ENCODE measurements at places on chromosomes 11 and 22.

DNA sequence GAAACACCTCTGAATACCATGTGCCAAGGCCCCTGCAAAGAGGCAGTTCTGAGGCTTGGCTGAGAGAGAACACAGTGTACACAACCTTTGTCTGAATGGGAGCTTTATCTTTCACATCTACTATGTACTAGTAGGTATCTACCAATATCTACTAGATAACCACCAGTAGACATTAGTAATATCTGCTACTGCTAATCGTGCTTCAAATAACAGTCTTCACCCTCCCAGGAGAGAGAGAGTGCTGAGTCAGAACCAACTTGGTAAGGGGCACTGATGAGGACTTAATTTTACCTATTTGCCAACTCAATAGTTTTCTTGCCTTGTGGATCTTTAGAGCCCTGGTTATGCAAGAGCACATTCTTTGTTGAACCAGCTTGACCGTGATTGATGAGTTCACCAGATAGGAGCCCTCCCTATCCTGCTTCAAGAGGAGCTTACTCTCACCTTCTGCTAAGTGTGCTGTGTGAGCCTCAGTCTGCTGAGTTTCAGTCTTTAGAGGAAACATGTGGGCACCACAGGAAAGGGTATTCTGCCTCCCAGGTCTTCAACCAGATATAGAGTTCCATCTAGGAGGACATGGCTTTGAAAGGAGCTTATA lies 967.5 kb downstream of the NTM start:
- no peak for DNase-seq

DNA sequence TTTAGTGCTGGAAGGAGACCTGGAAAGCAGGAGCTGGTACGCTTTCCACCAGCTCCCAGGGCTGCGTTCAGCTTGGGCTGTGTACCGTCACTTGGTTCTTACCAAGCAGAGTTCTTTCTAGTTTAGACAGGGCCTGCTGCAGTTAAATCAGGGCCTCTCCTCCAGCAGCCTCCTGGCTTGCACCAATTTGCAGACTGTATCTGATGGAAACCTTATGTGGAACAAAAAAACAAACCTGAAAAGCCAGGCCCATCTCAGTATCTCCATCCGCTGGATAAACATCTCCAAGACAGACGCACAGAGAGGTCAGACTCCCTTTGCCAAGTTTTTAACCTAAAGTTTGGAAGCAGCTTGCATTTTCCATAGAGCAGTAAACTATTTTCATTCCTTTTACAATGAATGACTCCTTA lies 288.6 kb upstream of the SORL1-AS1 start:
- no peak for DNase-seq

DNA sequence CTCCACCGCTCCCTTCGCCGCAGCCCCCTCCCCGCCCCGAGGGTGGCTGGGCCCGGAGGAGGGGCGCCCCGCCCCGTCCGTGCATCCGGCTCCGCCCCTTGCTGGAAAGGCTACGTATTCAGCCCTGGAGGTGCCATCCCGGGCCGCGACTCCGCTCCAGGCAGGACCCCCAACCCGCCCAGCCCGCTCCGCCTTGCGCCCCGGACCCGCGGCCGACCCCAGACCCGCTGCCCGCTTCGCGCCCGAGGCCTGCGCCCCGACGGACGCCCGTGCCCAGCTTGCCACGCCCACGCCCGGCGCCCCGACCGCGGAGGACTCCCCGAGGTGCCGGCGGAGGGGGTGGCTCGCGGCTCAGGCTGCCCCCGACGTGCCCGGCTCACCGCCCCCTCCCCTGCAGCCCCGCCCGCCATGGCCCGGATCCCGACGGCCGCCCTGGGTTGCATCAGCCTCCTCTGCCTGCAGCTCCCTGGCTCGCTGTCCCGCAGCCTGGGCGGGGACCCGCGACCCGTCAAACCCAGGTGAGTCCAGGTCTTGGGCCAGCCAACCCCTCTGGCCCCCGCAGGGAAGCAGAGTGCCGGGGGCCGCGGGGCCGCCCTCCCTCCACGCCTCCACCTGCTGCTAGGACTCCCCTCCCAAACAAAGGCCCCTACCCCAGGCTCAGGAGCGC lies at the start of gene ADM2:
Gene ADM2 (plus strand): TSS at position 104 of the 667 bp plus-strand sequence. CDS start 305 bp downstream, at position 409.
- no peak for DNase-seq

- no peak for DNase-seq
Observed at GRCh38 chr11:69916806-69917387, 97.7 kb upstream of the FGF3 start.

- DNase-seq, result no peak
Observed at GRCh38 chr22:40240686-40241085, 63.0 kb downstream of the TNRC6B start.

DNA sequence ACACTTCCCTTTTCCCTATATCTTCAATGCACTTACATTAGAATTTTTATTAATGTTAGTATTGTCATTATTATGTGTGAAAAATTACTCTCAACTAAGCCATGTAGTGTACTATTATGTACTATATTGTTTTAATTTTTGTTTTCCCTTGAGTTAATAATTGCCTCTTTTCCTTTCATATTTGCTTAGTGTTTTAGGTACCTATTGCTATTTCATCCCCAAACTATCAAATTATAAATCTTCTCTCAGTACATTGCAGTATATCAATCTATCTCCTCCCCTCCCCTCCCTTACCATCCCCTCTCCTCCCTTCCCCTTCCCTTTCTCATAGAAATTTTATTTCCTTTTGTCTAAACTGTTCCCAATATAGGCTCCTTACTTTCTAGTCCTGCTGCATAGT lies 12.8 kb upstream of the TENM4 start:
- DNase-seq, result no peak

GRCh38 chr11:26937386-26937785 lies 56.5 kb upstream of the FIBIN start:
- DNase-seq, result no peak

DNA sequence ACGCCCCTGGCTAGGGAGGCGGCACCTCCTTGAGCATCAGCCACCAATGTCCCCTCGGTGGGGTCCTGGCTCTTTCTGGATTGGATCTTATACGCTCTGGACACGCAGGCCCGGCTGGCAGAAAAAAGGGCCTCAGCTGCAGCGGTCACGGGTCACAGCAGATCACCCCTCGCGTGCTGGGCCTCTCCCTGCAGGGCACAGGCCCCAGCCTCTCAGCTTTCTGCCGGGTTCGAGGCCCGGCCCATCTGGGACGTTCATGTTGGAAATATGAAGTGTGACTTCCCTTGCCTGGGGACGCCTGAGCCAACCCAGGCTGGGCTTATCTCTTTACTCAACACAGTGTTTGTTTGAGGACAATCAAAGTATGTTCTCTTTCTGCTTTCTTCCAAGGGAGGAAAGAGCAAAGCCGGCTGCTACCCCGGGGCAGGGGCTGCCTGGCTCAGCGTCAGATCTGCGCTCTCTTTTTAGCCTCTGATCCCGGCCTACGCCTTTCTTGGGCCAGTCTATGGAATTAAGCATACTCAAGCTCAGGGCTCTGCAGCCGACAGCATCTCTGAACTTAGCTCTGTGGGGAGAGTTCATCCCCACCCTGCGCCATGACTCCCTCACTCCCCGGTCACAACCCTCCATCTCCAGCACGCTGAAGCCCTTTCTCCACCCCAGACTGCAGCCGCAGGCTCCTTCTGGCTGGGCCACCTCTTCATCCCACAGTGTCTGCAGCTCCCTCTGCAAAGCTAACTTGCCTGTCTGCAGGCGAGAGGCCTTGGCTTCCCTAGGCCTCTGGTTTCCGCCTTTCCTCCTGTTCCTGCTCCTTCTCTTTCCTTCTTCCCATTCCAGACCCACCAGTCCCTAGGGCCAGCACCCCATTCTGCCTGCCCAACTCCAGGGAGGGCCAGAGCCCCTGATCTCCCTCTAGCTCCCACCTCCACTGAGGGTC lies 38.8 kb downstream of the ADAMTS15 start:
- DNase-seq, result peak; percentile 4

DNA sequence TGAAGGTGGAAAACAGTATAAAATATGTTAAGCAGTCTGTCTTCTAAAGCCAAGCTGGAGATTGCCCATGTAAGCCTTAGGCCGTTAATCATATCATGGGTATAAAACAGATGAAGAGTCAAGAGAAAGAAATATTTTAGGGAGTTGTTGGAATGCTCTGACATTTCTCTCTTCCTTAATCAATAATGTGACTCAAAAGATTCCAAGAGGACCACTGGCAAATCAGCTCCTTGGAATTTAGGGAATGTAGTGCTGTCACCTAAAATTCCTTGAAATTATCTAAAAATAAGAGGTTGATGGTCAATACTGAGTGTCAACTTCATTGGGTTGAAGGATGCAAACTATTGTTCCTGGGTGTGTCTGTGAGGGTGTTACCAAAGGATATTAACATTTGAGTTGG lies 525.9 kb downstream of the KCNA4 start:
- no peak for DNase-seq

DNA sequence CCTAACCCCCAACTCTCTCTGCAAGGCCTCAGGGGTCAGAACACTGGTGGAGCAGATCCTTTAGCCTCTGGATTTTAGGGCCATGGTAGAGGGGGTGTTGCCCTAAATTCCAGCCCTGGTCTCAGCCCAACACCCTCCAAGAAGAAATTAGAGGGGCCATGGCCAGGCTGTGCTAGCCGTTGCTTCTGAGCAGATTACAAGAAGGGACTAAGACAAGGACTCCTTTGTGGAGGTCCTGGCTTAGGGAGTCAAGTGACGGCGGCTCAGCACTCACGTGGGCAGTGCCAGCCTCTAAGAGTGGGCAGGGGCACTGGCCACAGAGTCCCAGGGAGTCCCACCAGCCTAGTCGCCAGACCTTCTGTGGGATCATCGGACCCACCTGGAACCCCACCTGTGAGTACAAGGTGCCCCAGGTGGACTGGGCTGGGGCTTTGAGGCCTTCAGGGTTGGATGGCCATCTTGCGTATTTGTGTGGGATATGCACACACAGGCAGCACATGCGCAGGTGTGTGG lies at the start of gene BEST1:
Gene BEST1 (plus strand): TSS at position 317 of the 513 bp plus-strand sequence. CDS start 1,456 bp downstream, outside the sequence.
- DNase-seq, result no peak

- DNase-seq, result no peak
Observed at GRCh38 chr11:61259363-61259762, 18.4 kb downstream of the PGA5 start.

DNA sequence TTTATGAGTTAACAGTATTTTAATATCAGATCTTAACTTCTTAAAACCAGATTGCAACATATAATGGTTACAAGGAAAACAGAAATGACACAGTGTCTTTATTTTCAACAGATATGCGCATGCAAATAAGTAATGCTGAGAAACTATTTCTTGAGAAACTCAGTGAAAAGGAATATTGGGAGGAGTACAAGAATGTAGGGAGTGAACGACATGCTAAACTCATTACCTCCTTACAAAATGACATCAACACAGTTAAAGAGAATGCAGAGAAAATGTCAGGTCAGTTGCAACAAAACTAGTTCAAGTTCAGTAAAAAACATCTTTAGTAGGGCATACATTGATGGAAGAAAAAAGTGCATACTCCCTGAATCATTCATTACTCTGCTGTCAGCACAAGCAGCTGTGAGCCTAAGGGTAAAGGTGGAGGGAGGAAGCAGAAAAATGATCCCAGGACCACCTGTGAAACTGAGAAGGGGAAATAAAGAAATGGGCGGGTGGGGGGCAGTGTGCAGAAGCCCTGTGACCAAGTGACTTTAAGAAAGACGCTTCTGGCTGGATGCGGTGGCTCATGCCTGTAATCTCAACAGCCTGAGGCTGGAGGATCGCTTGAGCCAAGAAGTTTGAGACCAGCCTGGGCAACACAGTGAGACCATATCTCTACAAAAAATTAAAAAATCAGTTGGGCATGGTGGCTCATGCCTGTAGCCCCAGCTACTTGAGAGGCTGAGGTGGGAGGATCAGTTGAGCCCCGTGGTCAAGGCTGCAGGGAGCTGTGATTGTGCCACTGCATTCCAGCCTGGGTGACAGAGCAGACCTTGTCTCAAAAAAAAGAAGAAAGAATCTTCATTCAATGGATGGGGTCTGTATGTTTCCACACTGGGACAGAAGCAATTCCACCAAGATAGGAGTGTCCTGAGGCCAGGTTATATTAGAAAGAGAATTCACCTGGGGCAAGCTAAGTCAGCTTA lies 31.2 kb downstream of the CCDC83 start:
- DNase-seq, result no peak

- no peak for DNase-seq
Observed at GRCh38 chr11:122157653-122158161, 41.7 kb upstream of the BLID start.

GRCh38 chr11:78416285-78417174 lies 1.1 kb downstream of the GAB2 start:
- DNase-seq, result peak; percentile 65

GRCh38 chr22:26466196-26466595 lies 17.4 kb downstream of the HPS4 start:
- no peak for DNase-seq

DNA sequence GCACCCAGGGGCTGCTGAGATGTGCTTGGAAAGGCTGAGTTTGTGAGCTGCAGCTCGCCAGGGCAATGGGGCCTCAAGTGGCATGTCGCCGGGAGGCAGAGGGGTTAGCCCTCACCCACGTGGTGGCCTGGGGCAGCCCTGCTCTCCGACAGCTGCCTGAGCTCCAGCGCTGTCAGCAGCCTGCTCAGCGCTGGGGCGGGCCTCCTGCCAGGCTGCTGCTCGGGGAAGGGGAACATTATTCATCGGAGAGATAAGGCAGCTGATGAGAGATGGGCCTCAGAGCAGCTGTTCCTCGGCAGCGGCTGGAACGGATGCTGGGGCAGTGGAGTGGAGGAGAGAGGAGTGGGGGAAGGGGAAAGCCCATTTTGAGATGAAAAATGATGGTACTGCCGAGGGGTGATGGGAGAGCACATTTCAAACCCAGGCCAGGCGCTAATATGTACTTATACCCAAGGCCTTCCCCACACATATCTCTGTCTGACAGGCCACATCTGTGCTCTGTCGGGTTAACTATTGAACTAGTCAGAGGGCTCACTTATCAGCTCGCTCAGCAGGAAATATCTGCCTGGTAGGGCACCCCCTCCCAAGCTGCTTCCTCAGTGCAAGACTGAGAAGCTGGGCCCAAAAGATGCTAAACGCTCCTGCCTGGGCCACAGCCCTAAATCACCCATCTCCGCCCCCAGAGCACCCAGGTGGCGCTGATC lies 79.5 kb downstream of the TIMP3 start:
- peak; percentile 53 for DNase-seq

GRCh38 chr22:49871482-49871881 lies 17.8 kb downstream of the ZBED4 start:
- no peak for DNase-seq

- no peak for DNase-seq
Observed at GRCh38 chr22:28103596-28103995, 184.5 kb upstream of the PITPNB start.

DNA sequence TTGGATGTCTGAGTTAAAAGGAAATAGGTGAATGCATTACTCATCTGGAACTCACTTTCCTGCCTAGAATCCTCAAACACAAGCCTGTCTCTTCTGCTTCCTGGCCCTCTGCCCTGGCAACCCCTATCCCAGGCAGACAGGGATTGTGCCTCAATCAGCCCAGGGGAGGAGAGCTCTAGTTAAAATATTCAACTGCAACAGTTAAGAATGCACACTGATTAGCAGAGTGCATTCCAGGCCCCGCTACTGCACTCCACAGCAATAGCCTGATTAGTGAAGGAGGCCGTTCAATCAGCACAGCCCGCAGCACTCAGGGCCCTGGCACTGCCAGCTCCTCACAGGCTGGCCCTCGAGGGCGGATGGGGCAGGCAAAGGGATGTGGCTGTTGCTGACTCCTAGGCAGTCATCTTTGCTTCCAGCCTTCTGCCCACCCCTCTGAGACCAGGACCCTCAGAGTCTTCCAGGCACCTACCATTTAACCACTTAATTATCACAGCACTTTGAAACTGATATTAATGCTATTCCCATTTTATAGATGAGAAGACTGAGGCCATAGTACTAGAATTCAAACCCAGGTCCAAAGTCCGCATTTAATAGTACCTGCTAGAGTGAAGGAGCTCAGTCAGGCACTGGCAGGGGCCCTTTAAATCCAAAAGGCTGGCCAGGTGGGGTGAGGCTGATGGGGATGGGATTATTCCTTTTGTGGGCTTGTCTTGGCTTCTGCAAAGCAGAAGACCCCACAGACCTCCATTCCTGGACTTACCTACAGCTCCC lies 435.3 kb downstream of the SOX6 start:
- no peak for DNase-seq
